ENCODE measurements at places on chromosomes 13 and 19. TPM values are rescaled to one million over a fixed set of nuclear protein-coding genes. Genes with fewer than 3 reads are reported as not detected.

ARL11 gene
- total RNA-seq, result 0.18 TPM

KL gene
- 1.6 TPM for total RNA-seq

SIGLEC12 gene
- not detected for total RNA-seq

ZNF587 gene
- total RNA-seq, result 18.7 TPM

CEACAM7 gene
- 4.1 TPM for total RNA-seq

IGFL3 gene
- total RNA-seq, result 49.4 TPM

GPC6 gene
- 4.3 TPM for total RNA-seq

CCL25 gene
- total RNA-seq, result not detected

SAMD1 gene
- 28.8 TPM for total RNA-seq

ZNF132 gene
- 2.5 TPM for total RNA-seq

DLL3 gene
- total RNA-seq, result not detected

PDE4A gene
- 3.9 TPM for total RNA-seq

- H3K36me3 ChIP-seq, result peaks cover 7% of the 10 kb centered on the region
- H3K27ac ChIP-seq, result peak overlapping the region; percentile 89
- H3K27me3 ChIP-seq, result no peaks in the 10 kb centered on the region
Observed at GRCh38 chr19:13097463-13098258, 5.0 kb downstream of the LYL1 start.

DNA sequence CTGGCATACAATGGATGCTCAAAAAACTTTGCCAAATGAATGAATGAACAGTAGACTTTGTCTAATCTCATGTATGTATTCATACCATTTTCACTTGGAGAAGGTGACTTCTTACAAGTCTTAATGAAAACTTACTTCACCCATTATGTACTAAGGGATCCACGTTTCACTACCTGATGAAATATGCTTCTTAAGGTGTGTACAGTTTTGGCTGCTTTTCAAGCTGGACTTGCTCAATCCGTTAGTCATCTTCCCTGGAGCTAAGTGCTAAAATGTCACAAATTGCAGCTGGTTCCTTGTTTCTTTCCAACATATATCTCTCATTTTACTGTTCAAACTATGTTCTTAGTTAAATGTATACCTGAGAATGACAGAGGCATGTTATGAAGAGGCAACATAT lies 4.2 kb upstream of the CCNA1 start:
- H3K36me3 ChIP-seq, result no peaks in the 10 kb centered on the region
- H3K4me1 ChIP-seq, result peaks cover 35% of the 10 kb centered on the region
- no peak for DNase-seq
- H3K4me3 ChIP-seq, result no peak overlapping the region

DNA sequence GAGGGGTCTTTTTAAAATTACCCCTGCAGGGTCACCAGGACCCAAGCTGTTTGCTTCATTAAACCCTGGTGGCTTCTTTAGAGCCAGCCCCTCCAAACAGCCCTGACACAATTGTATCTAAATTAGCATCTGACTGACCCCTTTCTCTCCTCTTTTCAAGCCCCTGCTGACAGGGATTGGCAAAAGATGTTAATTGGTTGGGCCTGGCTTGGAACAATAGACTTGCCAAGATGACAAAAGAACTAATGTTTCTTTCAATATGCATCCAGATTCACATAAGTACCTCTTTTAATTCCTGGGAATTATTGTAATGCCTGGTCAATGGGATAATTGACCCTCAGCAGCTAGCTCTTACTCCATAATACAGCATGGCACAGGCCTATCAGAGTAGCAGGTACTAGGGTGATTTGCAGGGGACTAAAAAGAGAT lies 140.8 kb downstream of the SHISA2 start:
- DNase-seq, result no peak
- H3K36me3 ChIP-seq, result no peaks in the 10 kb centered on the region
- no peak overlapping the region for H3K4me3 ChIP-seq
- H3K4me1 ChIP-seq, result peaks cover 3% of the 10 kb centered on the region
- no peaks in the 10 kb centered on the region for H3K27me3 ChIP-seq

- H3K36me3 ChIP-seq, result no peaks in the 10 kb centered on the region
- H3K4me3 ChIP-seq, result no peak overlapping the region
- DNase-seq, result no peak
Observed at GRCh38 chr13:51848674-51849073, 3.7 kb upstream of the TMEM272 start.

GRCh38 chr13:33208290-33209220 lies 77.0 kb downstream of the STARD13 start:
- no peaks in the 10 kb centered on the region for H3K27me3 ChIP-seq
- H3K4me3 ChIP-seq, result no peak overlapping the region
- peaks cover 65% of the 10 kb centered on the region for H3K4me1 ChIP-seq
- H3K27ac ChIP-seq, result peak overlapping the region; percentile 71
- H3K36me3 ChIP-seq, result no peaks in the 10 kb centered on the region
- no peak for DNase-seq

DNA sequence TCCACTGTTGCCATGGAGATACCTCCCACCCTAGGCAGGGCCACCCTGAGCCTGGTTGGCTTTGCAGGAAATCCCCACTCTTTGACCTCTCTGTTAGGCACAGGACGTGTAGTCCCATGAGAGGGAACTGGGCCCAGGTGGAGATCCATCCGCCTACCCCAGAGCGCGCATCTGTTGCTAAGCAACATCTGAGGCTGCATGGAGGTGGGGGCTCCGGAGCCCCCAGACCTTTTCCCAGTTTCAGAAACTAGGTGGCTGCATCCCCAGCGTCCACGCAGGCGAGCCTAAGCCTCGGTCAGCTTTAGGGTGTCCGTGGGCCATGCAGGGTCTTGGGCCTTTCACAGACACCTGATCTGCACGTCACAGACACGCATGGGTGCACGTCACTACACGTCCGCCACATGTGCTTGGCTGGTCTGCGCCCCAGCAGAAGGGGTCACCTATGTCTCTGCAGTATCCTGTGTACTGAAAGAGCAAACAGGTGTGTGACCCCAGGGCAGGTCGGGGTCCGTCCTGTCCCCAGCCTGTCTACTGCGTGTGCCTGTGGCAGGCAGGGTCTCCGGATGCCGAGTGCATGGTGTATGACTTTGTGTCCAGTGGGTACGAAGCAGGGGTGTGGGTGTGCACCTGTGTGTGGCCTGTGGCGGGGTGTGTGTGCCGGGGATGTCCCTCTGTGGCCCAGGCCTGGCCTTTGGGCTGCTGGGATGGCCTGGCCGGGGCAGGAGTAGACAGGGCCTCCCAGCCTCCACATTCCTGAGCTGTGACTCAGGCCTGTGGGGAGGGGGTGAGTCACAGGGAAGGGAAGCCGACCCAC lies 4.1 kb upstream of the CIRBP start:
- H3K36me3 ChIP-seq, result no peaks in the 10 kb centered on the region
- H3K27ac ChIP-seq, result peak overlapping the region; percentile 92
- H3K4me3 ChIP-seq, result peak overlapping the region; percentile 56
- peaks cover 88% of the 10 kb centered on the region for H3K4me1 ChIP-seq
- H3K27me3 ChIP-seq, result no peaks in the 10 kb centered on the region

DNA sequence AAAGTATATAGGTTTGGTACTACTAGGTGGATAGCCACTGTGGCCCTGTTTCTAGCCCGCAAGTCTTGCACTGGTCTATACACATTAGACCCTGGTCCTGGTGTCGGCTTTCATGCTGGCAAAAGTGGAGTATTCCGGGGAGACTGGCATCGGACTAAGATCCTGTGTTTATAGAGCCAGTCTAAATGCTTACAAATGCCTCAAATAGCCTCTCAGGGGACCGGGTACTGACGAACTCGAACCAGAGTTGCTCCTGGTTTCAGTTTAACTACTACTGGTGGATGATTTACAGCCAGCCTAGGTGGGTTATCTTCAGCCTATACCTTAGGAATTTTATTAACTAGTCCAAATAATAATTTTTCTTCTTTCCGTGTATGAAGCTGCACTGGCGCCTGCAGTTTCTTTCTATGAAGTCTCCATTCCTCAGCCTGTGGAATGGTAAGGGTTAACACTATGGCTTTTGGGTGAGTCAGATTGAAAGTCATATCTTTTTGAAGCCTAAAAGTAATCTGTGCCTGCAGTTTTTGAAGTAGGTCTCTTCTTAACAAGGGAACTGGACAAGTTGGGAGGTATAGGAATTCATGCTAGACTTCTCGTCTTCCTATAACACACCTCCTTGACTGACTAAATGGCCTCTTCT lies 51.3 kb downstream of the OR10H4 start:
- no peak for DNase-seq
- H3K27me3 ChIP-seq, result no peaks in the 10 kb centered on the region
- H3K4me1 ChIP-seq, result peaks cover 15% of the 10 kb centered on the region
- H3K4me3 ChIP-seq, result no peak overlapping the region

- H3K36me3 ChIP-seq, result no peaks in the 10 kb centered on the region
- peak overlapping the region; percentile 82 for H3K27ac ChIP-seq
- DNase-seq, result peak; percentile 89
- no peaks in the 10 kb centered on the region for H3K27me3 ChIP-seq
- H3K4me1 ChIP-seq, result peaks cover 62% of the 10 kb centered on the region
- no peak overlapping the region for H3K4me3 ChIP-seq
Observed at GRCh38 chr19:18480006-18480691, 41.7 kb downstream of the ELL start.

- H3K4me3 ChIP-seq, result no peak overlapping the region
- no peak for DNase-seq
- H3K36me3 ChIP-seq, result no peaks in the 10 kb centered on the region
- H3K4me1 ChIP-seq, result no peaks in the 10 kb centered on the region
- no peaks in the 10 kb centered on the region for H3K27me3 ChIP-seq
Observed at GRCh38 chr13:70788074-70788473, 679.8 kb upstream of the KLHL1 start.

DNA sequence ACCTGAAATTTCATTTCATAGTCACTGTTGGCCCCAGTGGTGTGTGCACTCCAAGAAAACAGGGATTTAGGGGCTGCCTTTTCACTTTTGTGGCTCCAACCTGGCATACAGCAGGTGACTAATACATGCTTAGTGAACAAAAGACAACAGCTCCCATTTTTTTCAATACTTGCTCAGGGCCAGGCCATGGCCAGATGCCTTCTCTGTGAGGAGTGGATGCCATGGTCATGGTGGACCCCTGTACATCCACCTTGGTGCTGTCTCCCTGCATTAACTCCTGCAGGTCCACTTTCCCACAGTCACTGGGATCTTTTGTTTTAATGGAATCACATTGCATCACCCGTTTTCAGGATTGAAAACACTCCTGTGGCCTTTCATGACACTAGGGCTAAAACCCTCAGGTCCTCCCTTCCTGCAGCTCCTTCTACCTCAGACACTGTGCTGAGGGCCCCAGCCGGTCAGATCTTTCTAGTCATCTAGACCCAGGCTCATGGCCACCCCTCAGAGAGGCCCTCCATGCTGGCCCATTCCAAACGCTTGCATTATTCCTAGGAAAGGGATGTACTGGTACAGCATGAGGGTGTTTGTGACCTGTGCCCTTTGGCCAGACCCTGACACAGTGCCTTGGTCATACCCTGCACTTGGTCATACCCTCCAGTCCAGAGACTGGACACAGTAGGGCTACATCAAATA lies 1.2 kb upstream of the TMEM147 start:
- H3K4me3 ChIP-seq, result peak overlapping the region; percentile 96
- peaks cover 28% of the 10 kb centered on the region for H3K4me1 ChIP-seq
- H3K27me3 ChIP-seq, result no peaks in the 10 kb centered on the region
- H3K36me3 ChIP-seq, result peaks cover 14% of the 10 kb centered on the region
- H3K27ac ChIP-seq, result no peak overlapping the region
- DNase-seq, result no peak

GRCh38 chr13:66491251-66491650 lies 738.9 kb downstream of the PCDH9 start:
- H3K27me3 ChIP-seq, result no peaks in the 10 kb centered on the region
- H3K4me1 ChIP-seq, result no peaks in the 10 kb centered on the region
- H3K4me3 ChIP-seq, result no peak overlapping the region

- H3K4me1 ChIP-seq, result peaks cover 11% of the 10 kb centered on the region
- no peaks in the 10 kb centered on the region for H3K27me3 ChIP-seq
- DNase-seq, result no peak
Observed at GRCh38 chr19:48671446-48671995, 1.3 kb downstream of the NTN5 start.

DNA sequence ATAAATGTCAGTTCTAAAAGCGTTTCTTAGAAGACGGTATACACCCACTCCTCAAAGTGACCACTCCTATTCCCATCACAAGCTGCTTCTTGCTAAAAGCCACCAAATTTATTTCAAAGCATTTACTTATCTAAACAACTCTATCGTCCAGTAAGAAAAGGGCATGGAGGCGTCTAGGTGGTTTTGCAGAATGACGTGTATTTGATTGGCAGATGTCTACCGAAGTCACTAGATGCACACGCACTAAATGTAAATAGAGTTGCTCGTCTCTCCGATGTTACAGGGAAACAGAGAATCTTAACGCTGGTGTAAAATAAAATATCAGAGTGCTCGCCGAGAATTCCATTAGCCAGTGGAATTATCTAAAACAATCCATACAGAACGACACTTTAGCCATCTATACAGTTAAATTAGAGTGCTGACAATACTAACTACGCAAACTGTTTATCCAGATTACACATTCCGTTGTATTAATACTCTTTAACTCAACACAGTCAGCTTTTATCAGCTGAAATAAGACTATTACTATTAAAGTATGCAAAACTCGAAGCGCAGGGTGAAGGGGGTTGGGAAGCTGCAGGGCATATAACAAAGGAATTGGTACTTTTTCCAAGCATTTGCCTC lies 1.9 kb downstream of the KLF12 start:
- peak overlapping the region; percentile 87 for H3K27ac ChIP-seq
- DNase-seq, result no peak
- peaks cover 33% of the 10 kb centered on the region for H3K4me1 ChIP-seq
- H3K4me3 ChIP-seq, result peak overlapping the region; percentile 70

DNA sequence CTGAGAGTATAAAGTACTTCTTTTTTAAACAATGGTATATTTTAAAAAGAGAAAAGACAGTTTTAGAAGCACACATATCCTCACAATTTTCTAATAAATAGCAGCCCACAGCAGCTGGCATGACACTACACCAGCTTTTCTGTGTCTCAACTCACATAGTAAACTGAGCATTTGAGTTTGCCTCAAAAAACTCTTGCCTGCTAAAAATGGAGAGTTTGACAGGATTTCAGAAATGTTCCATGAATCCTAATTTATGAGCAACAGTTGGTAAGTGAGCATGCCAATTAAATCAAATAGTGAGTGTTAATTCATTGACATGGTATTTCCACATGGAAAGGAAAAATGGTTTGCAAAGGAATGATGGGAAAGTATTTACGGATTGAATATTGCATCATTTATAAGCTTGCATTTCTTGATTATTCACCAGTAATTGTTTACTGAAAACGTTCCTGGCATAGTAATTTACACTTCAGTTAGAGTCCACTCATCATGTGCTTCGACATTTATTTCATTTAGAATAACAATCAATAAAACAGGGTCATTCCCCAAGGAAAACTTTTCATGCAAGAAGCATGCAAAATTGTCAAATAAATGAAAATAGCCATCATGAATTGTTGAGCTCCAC lies 323.0 kb downstream of the EFNB2 start:
- no peak overlapping the region for H3K4me3 ChIP-seq
- no peak for DNase-seq
- no peaks in the 10 kb centered on the region for H3K27me3 ChIP-seq
- H3K4me1 ChIP-seq, result no peaks in the 10 kb centered on the region

- H3K4me1 ChIP-seq, result peaks cover 4% of the 10 kb centered on the region
- H3K36me3 ChIP-seq, result peaks cover 22% of the 10 kb centered on the region
- H3K27ac ChIP-seq, result no peak overlapping the region
- H3K27me3 ChIP-seq, result no peaks in the 10 kb centered on the region
- H3K4me3 ChIP-seq, result no peak overlapping the region
Observed at GRCh38 chr13:29771247-29771646, 79.2 kb downstream of the UBL3 start.

- peaks cover 8% of the 10 kb centered on the region for H3K4me1 ChIP-seq
- no peak for DNase-seq
- no peak overlapping the region for H3K4me3 ChIP-seq
- H3K27ac ChIP-seq, result peak overlapping the region; percentile 2
- H3K36me3 ChIP-seq, result peaks cover 57% of the 10 kb centered on the region
Observed at GRCh38 chr19:44869733-44870470, 21.2 kb upstream of the TOMM40 start.
